ENCODE measurements at places on chromosomes 2 and 18. TPM values are rescaled to one million over a fixed set of nuclear protein-coding genes. Genes with fewer than 3 reads are reported as not detected.

FBXO48 gene
- 1.2 TPM for total RNA-seq

- no peak for DNase-seq
Observed at GRCh38 chr2:144876013-144876412, 356.1 kb upstream of the ZEB2 start.

NEB gene
- total RNA-seq, result 0.98 TPM

SCG2 gene
- total RNA-seq, result 13.3 TPM

USP40 gene
- total RNA-seq, result 50.1 TPM

TLX2 gene
- 6.6 TPM for total RNA-seq

DNA sequence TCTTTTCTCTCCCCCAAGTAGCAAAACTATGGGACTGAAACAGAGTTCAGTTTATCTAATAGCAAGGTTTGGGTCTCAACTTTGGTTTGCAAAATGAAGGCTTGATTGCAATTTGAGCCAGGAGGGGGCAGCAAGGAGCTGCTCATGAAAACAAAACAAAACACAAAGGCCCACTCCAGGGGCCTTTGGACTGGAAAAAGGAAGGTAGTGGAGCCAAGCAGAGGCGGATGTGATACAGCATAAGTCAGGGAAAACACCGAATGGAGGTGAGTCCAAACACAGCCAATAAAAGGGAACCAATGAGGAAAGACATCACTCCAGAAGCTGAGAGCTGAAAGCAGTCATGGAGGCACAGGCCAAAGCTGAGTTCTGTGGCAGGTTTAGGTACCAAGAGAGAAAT lies 799.7 kb upstream of the ACVR2A start:
- no peak for DNase-seq

GRCh38 chr2:128506534-128506933 lies 187.9 kb upstream of the HS6ST1 start:
- no peak for DNase-seq

- no peak for DNase-seq
Observed at GRCh38 chr2:65096948-65097347, 33.0 kb downstream of the RAB1A start.

DAW1 gene
- total RNA-seq, result not detected

CCDC138 gene
- 4.9 TPM for total RNA-seq

SKOR2 gene
- total RNA-seq, result not detected

DNA sequence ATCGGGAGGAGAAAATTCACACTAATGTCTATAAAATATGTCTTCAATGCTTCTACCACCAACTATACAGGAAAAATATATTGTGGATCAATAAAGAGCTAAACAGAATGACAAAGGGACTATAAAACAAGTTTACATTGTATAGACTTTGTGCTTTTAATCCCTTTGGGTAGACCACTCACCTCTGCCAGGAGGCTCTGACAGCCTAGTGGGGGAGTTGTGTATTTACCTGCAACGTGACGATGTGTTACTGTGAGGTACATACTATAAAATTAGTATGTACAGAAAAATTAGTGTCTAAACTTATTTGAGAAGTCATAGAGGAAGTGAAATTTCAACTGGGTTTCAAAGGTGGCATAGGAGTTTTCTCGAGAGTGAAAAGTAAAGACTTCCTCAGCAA lies 243.3 kb upstream of the REG3G start:
- DNase-seq, result no peak

GRCh38 chr18:58104096-58104495 lies 60.1 kb downstream of the NEDD4L start:
- no peak for DNase-seq

DNA sequence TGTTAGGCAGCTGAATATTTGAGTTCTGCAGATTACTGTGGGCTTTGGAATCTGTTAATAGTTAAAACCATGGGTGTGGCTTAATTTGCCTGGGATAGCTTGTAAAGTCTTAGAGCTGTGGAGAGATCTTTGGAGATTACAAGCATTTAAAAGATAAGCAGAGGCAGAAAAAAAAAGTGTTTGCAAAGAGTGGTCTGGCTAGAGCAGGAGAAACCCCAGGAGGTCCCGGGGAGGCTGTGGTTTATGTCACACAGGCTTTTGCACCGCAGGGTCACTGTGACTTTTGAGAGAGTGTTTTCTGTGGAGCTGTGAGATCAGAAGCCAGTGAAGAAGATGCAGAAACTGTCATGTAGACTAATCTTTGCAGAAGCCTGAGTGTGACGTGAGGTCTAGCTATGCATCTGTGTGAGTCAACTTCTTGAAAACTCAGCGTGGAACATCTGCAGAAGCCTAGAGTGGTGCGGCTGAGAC lies 49.0 kb downstream of the SETBP1 start:
- no peak for DNase-seq

DNA sequence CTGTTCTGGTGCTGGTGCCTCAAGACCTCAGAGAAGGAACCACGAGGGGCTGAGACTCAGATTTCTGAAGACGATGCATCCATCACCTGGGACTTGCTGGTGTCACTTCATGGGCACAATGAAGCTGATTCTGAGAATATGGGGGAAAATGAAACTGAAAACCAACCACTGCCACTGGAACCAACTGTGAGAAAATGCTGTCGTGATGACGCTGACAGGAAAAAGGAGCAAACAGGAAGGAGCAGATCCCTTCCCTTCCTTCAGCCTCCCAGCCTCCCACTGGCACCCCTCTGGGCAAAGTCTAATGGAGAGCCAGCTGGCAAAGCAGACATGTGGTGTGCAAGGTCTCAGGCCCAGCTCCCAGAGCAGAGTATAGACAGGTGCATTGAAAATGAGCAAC lies 109.7 kb downstream of the FOXI3 start:
- DNase-seq, result no peak

GRCh38 chr18:74539289-74539688 lies 5.0 kb downstream of the CNDP1 start:
- DNase-seq, result no peak

DNA sequence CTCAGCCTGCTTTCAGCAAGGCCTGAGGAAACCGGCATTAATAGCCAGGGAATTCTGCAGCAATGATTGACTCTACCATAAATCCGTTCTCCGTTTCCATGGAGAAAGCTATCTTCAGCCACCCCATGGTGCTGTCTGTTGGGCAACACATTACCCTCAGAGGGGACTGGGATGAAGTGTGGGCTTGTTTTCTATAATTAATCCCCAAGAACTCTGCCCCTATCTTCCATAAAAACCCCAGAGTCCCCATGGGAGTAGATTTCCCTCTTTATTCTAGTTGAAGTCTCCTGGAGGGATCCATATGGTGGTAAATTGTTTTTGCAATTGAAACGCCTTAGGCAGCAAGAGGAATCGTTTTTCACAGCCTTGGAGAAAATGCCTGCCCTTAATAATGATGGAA lies 9.2 kb downstream of the G6PC2 start:
- DNase-seq, result no peak

GRCh38 chr2:128363934-128364361 lies 45.3 kb upstream of the HS6ST1 start:
- DNase-seq, result no peak

GRCh38 chr2:173355866-173356508 lies 1.3 kb downstream of the CDCA7 start:
- no peak for DNase-seq

DNA sequence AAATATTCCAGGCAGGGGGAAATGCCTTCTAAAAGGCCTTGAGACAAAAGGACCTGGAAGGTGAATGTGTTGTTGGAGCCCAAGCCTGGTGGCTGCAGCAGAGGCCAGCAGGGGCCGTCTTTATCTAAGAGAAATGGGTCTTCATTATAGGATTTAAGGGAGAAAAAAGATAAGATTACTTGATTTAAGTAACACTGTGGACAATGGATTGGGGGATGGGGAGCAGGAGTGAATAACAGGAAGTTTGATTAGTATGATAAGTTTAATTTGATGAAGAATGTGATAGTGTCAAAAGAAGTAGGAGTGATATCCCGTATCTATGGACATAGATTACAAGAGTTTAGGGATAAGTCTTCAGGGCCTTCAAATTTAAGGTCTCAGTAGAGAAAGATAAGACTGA lies 64.2 kb downstream of the WDR75 start:
- no peak for DNase-seq

EVX2 gene
- total RNA-seq, result 0.98 TPM

DNA sequence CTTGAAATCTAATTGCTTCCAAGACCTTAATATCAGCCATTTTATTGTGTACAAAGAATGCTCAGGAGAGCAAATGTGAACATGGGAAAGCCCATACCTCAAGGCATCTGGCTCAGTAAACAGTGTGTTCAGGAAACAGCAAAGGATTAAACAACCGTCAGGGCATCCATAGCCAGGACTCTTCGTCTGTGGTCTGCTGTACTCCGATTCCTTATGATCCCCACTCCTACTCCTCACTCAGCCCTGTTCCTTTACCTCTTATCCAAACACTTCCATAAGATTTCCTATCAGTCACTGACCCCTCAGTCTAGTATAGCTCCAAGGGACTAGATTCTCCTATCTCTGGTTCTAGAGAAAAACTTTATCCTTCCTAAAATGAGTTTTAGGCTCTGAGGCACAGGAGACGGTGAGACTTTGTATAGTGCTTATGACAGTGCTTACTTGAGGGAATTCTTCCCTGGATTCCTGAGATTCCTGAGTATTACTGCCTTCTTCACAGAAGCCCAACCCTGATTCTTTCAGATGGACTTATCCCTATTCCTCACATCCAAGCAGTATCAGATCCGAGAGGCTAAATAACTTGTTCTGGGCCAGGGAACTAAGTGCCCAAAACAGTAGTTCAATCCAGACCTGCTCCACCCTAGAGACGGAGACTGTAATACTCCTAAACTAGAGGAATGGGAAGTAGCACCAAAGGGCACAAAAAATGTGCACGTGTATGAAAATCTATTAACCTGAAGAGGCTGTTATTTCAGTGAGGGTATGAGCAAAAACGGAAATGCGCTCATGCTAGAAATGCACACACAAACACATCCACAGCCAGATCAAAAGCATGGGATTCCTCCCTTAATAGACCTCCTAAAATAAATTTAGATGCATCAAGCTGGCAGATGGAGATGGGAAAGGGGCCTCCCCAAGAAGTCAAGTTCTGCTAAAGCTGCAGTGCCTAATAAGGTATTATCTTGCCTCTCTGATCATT lies 42.1 kb upstream of the SIGLEC15 start:
- peak; percentile 32 for DNase-seq

- no peak for DNase-seq
Observed at GRCh38 chr2:134692499-134692898, 26.3 kb downstream of the TMEM163 start.

DNA sequence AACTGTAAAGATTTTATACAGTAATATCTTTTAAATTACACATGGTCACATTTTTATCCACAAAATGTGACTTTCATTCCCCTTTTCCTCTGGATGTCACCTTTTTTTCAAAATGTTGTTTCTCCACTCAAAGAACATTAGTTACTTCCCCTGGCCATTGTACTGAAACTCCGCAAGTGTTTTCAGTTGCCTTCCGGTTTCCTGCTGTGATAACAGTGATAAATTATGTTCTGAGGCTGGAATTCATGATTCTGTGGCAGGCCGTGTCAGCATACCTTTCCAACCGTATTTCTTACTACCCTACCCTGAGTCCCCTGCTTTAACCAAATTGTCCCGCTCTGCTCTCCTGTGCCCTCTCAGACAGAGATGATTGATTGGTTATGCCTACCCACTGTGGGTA lies 53.5 kb downstream of the MGAT5 start:
- no peak for DNase-seq

RNASEH1 gene
- total RNA-seq, result 17.2 TPM
